GM06990 (cell line): ENCODE measurements at places on chromosomes 1 and 21.
A peak's percentile ranks its signal among the peaks of the same experiment; 100 is the strongest.

DNA sequence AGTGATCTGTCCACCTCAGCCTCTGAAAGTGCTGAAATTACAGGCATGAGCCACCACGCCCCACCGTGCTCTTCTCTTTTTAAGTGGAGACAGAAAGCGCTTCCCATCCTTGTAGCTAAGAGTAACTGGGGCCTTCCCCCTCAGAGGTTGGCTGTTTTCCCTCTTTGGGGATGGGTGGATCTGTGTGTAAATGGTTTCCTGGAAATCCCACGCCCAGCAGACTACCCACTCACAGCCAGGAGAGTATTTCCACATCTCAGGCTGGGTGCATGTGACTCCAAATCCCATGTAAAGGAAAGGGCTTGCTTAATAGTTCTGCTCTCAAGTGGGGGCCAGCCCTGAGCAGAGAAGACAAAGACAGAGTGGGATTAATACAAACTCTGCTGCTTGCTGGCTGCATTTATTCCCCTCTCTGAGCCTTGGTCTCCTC is 19.6 kb upstream of the TCEA3 start:
- DNase-seq: no peak

GRCh38 chr1:39317910-39318633 is 113.6 kb downstream of the MACF1 start:
- no peak for DNase-seq

- peak; percentile 77 for DNase-seq
These were observed 19.2 kb upstream of the PTTG1IP start for GRCh38 chr21:44892536-44893277.

DNA sequence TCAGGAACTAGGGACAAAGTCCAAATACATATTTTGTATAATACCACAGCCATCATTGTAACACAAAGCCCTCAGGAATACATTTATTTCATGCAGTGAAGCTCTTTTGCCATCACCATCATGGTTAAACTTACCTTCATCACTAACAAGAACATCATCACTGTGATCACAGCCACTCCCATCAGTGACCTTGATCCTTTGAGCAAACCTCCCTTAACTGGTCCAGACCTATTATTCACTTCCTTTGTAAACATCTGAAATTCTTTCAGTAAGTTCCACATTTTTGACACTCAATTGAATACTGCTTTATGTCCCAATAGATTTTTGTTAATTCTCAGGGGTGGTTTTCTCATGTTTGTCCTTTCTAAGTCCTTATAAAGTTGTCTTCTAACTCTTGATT is 16.2 kb upstream of the KPRP start:
- DNase-seq: no peak

DNA sequence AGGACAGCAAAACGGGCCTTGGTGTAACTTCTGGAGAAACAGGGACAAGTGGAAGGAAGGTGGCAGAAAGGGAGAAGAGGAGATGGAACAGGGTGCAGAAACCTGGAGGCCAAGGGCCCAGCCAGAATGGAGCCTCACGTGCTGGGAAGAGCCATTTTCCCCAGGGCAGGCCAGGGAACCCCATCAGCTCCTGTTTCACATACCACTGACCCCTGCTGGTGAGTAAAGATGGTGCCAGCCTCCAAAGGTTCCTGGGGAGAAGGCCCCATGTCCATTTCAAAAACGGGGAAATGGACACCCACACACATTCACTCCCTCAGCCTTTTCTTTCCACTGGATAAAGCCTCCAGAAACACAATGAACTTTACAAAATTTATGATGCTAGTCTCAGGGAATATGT is 57.6 kb upstream of the JUN start:
- no peak for DNase-seq

DNA sequence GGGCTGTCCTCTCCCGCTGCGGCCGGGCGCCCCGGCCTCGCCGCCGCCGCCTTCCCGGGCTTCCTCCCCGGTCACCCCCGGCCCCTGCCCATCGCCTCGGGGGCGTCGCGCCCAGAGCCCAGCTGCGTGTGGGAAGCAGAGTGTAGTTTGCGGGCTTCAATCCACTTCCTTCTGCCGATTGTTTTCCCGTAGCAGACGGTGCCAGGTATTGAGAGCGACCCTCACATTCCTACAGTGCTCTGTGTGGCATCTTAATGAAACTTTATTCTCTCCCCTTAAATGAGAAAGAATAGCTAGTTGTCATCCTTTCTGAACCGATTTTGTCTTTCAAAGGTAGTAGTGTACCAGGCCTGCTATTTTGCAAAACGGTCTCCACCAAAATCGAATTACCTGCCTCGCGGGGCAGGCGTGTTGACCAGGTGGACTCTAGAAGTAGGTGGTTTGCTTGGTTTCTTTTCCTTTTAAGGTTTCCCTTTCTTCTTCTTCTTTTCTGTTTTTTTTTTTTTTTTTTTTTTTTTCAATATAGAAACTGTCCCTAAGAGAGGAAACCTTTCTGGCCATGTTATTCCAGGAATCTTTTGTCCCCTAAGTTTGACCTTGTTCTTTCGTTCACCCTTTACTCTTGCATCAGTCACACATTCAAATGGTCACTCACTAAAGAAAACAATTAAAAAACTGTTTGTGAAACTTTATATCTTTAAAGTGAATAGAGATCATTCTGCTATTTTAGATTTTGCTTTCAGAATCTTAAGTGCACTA is 881 bp downstream of the USP25 start:
- no peak for DNase-seq

DNA sequence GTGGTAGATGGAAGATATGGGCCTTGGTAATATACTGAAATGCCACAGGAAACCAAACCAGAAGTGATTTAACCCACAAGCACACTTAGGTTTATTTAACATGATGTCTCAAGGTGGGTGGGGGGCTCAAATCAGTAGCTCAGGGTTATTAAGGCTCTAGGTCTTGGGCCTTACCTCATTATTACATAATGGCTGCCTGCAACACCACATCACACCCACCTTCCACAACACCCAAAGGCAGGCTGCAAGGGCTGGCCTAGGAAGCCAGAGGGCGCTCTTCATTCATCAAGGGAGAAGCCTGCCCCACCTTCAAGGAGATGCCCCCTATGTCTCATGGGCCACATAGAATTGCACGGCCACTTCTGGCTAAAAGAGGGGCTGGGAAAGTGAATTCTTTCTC is 6.0 kb downstream of the TFF1 start:
- DNase-seq: no peak

DNA sequence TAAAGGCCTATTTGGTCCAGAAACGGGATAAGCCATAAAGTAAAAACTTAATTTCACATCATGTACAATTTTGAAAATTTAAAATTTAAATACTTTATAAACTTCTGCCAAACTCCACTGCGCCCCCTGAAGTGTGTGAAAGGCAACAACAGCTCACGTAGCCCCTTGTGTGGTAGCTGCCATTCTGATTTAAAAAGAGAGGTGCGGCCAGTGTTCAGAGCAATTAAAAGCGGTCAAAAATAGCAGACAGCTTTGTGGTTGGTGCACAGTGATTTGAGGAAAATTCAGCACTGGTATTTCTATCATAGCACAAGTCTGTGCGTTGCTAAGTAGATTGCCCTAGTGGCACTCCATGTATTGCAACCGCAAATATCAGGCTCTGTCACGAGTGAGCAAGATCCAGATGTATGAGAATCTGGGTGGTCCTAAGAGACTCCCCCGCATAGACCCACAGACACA is 122.5 kb downstream of the ATG4C start:
- DNase-seq: no peak

- DNase-seq: no peak
These were observed 24.9 kb downstream of the VAV3 start for GRCh38 chr1:107940017-107940577.

DNA sequence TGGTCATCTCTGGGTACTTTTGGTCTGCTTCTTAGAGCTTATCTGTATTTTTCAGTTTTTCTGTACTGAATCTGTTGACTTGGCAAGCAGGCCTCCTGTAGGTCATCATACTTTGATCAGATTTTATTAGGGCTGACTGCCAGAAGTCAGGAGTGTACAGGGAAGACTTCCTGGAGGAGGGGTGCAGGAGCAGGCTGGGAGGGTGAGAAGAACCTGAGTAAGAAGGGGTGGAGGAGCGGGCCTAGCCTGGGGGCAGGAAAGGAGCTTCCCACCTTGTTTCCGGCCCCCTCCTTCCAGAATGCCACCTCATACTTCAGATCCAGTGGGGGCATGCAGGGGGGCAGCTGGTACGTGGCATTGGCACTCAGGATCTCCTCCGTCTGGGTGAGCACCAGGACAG is 18.3 kb upstream of the IL22RA1 start:
- no peak for DNase-seq

DNA sequence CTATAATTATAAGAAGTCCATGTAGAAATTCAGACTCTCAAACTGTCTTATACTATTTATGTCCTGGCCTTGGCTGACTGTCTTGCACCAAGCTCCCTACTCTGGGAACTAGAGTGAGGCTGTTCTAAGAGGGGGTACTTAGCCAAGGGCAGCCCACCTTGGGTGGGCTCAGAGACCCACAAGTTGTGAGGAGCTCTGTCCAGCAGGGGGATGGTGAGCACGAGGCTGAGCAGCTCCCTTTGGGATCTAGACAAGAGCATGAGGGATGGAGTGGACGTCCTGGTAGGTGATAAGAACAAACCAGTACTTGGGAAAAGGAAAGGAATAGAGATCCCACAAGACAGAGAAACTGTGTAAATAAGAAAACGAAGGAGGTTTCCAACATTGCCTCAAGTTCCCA is 127.1 kb upstream of the SLC44A3 start:
- no peak for DNase-seq

DNA sequence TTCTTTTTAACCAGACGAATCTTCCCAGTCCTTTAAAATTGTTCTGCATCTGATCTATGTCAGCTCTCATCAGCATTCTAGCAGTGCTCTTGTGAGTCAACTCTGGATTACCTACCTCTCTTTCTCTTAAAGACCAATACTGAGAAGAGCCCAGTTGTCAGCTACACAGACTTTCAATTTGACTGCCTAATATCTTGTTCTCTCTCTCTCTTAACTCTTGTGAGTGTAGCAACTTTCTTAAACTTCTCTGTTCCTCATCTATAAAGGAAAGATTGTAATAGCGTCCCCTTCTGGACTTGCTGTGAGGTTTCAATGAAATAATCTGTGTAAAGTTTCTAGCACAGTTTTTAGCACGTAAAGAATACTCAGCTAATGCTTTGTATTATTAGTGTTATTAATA is 499.3 kb upstream of the ADAMTS5 start:
- no peak for DNase-seq

DNA sequence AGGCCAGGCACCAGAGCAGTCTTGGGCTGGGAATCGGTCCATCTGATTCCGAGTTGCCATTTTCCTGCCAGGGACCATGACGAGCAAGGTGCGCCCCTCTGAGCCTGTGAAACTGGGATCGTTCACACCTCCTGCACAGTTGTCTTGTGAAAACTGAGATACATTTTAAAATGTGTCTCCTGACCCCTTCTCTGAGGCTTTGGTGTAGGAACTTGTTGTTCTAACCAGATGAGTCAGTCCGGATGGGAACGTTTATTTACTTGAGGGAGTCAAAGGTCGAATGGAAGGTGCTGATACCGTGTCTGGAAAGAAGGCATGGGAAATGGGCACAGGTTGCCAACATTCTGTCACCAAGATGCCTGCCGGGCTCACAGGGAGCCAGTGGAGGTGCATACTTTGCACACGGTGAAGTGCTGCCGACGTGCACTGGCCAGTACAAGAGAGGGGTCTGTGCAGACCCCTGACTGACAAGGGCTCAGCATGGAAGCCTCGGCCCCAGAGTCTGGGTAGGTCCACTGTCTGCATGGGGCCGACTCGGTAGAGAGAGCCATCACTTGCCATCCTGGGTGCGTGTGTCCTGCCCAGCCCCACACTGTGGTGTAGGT is 7.4 kb upstream of the KCNN3 start:
- DNase-seq: no peak

- DNase-seq: no peak
These were observed 555.3 kb downstream of the NUF2 start for GRCh38 chr1:163877016-163877415.

DNA sequence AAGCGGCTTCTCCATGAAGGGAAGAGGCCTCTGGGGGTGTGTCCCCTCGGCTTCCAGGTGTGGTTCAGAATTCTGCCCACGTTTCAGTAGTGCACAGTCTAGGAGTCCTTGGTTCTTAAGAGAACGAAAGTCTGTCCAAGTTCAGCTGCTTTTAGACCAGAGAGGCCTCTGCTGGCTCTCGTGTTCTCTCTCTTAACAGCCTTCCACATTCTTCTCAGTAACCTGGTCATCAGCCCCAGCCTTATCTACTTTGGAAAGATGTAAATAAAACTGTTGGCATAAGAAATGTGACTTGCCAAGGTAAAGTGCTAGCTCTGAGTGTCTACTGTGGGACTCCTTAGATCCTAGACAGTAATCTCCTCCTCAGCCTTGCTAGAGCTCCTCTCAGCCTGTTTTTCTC is 15.3 kb upstream of the STUM start:
- DNase-seq: no peak

- DNase-seq: no peak
These were observed 36.9 kb downstream of the FBXO2 start for GRCh38 chr1:11617314-11617713.

DNA sequence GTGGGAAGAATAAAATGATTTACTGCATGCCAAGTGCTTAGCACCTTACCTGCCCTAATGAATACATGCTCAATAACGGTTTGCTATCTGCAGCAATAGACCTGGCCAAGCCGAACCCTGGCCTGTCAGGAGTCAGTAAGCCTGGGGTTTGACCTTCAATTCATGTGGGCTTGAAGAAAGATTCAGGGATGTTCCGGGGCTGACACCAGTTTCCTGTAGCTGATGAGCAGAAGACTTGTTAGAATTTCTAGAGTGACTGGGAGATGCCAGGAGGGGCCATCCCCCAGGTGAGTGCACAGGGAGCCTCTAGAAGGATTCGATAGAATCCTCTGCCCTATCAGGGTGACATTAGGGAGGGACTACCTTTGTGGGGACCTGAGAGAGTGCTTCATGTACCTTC is 210.9 kb downstream of the HIVEP3 start:
- no peak for DNase-seq

DNA sequence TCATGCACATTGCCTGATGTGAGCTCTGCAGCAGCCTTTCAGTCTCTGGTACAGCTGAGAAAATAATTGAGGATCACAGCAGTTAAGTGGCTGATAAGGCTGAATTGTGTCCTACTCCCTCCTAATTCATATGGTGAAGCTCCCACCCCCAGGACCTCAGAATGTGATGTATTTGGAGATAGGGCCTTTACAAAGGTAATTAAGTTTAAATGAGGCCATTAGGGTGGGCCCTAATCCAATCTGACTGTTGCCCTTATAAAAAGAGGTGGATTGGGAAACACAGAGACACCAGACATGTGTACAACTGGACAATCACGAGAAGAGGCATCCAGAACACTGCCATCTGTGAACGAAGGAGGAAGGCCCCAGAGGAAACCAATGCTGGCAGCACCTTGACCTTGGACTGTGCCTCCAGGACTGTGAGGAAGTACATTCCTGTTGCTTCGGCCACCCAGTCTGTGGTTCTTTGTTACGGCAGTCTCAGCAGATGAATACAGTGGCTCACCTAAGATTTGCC is 148.1 kb downstream of the TRABD2B start:
- DNase-seq: no peak

DNA sequence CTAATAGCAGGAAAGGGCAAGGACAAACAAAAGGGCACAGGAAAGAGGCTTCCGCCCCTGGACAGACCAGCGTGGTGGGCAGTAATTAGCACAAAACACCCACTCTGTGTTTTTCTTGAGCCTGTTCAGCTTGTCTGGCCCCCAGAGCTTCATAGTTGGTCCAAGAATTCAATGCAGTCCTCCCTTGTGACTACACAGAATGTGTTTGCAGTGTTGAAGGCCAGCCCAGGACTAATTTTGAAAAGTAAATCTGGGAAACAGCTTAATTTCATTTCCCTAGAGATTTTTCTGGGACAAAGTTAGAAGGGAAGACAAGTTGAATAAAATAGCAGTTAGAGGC is 49.2 kb upstream of the LMO4 start:
- DNase-seq: no peak

- DNase-seq: no peak
These were observed 149.4 kb upstream of the COL6A1 start for GRCh38 chr21:45831991-45832740.
